ENCODE measurements at places on chromosomes 2 and 18. TPM values are rescaled to one million over a fixed set of nuclear protein-coding genes. Genes with fewer than 3 reads are reported as not detected.

The FKBP1B gene
- total RNA-seq, result 8.0 TPM

The CYP27A1 gene
- total RNA-seq, result 19.2 TPM

The CENPO gene
- 9.2 TPM for total RNA-seq

The MOB1A gene
- 84.6 TPM for total RNA-seq

The RBKS gene
- total RNA-seq, result 0.90 TPM

The ZNF638 gene
- 75.6 TPM for total RNA-seq

The IL36B gene
- total RNA-seq, result not detected

The SLC11A1 gene
- under 0.01 TPM for total RNA-seq

The GORASP2 gene
- total RNA-seq, result 28.3 TPM

The AQP12A gene
- not detected for total RNA-seq

The MC2R gene
- total RNA-seq, result not detected

The CD207 gene
- under 0.01 TPM for total RNA-seq

The HOXD3 gene
- 7.2 TPM for total RNA-seq

The ATOH8 gene
- total RNA-seq, result 21.5 TPM

The ZEB2 gene
- 0.51 TPM for total RNA-seq

The SERPINB4 gene
- total RNA-seq, result 0.13 TPM

The STEAP3 gene
- total RNA-seq, result 7.7 TPM

The COL3A1 gene
- 1.4 TPM for total RNA-seq

The DUSP2 gene
- 0.76 TPM for total RNA-seq

The NR4A2 gene
- total RNA-seq, result 0.25 TPM

The SERPINB11 gene
- not detected for total RNA-seq

The DUSP19 gene
- total RNA-seq, result 2.1 TPM

The MYO5B gene
- 0.51 TPM for total RNA-seq

The NEB gene
- 0.63 TPM for total RNA-seq

The MBP gene
- total RNA-seq, result 7.0 TPM

The VIL1 gene
- not detected for total RNA-seq

The INPP1 gene
- 14.2 TPM for total RNA-seq

The SCN9A gene
- total RNA-seq, result 0.51 TPM

The CNTNAP5 gene
- total RNA-seq, result not detected

The PLEKHH2 gene
- total RNA-seq, result under 0.01 TPM

The ACAA2 gene
- total RNA-seq, result 22.0 TPM

The PPP4R1 gene
- total RNA-seq, result 99.0 TPM

The MC4R gene
- total RNA-seq, result not detected

The PPP1R1C gene
- total RNA-seq, result 0.13 TPM

The RNF149 gene
- total RNA-seq, result 38.4 TPM

The TMX3 gene
- total RNA-seq, result 63.3 TPM

The DSG2 gene
- 22.3 TPM for total RNA-seq

The MAL gene
- total RNA-seq, result not detected

The AQP12B gene
- not detected for total RNA-seq

The PHOSPHO2 gene
- 2.5 TPM for total RNA-seq

The SULT1C4 gene
- 114 TPM for total RNA-seq

Data from dermis microvascular lymphatic vessel endothelial cell (primary cell).